ENCODE measurements at places on chromosomes 2 and 18. TPM values are rescaled to one million over a fixed set of nuclear protein-coding genes. Genes with fewer than 3 reads are reported as not detected.

Gene VWA3B
- not detected for total RNA-seq

Gene RNMT
- 108 TPM for total RNA-seq

Gene GPR55
- total RNA-seq = 1.2 TPM

Gene CNGA3
- not detected for total RNA-seq

Gene PCARE
- under 0.01 TPM for total RNA-seq

Gene UGT1A6
- total RNA-seq = not detected

Gene CLASP1
- total RNA-seq = 74.6 TPM

Gene CD8A
- 25.6 TPM for total RNA-seq

Gene CRYGC
- total RNA-seq = not detected

Gene NTSR2
- total RNA-seq = not detected

Gene TRIM43B
- total RNA-seq = not detected

Gene XDH
- not detected for total RNA-seq

Gene LHCGR
- total RNA-seq = not detected

Gene DPYSL5
- total RNA-seq = not detected

Gene SRD5A2
- not detected for total RNA-seq

Gene NEU4
- 8.5 TPM for total RNA-seq

Gene ACTG2
- 0.10 TPM for total RNA-seq

Gene UCN
- not detected for total RNA-seq

Gene MAB21L4
- not detected for total RNA-seq

Gene SLC30A3
- total RNA-seq = not detected

Gene LYPD6B
- total RNA-seq = not detected

Gene SERPINB2
- total RNA-seq = 143 TPM

Gene TSPYL6
- total RNA-seq = not detected

Gene NEDD4L
- 8.7 TPM for total RNA-seq

Gene IL1RL1
- 2.7 TPM for total RNA-seq

Gene FAM124B
- 1.6 TPM for total RNA-seq

Gene CFAP65
- 0.10 TPM for total RNA-seq

Gene SPC25
- 1.3 TPM for total RNA-seq

Measured in mononuclear cell (primary cell).